ENCODE measurements at places on chromosomes 12 and 14.

DNA sequence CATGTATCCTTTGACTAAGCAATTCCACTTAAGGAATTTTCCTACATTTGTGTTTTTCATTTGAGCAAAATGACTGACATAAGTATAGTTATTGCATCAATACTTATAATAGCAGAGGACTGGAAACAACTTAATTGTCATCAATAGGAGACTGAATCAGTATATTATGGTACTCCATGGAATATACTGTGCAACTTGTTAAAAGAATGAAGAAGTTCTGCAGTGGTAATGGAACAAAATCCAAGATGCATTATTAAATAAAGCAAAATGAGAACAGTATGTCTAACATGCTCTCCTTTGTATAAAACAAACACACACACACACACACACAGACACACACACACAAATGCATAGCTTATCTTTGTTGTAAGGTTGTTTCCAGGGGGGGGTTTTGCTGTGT lies 303.1 kb downstream of the RAD51B start:
- no peak for DNase-seq

DNA sequence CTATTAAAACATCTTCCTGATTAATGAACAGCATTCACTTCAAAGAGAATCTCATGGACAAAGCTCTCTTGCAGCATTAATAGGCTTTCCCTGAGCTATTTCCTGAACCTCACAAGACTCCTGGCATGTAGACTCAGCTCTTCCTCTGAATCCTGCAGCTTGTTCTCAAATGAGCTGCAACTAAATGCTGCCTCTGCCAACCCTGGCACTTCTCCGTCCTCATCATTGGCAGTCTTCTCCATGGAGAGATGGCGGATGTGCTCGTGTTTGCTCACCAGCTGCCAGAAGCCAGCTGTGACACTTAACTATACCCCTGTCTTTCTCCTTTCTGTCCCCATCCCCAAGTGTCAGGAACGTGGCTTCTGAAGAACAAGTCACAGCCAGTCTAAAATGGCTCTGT lies 232.1 kb downstream of the FOXN3 start:
- no peak for DNase-seq

GRCh38 chr12:119699199-119699760 lies 31.3 kb downstream of the PRKAB1 start:
- DNase-seq: no peak

GRCh38 chr14:51818748-51819380 lies 41.5 kb upstream of the GNG2 start:
- DNase-seq: no peak

DNA sequence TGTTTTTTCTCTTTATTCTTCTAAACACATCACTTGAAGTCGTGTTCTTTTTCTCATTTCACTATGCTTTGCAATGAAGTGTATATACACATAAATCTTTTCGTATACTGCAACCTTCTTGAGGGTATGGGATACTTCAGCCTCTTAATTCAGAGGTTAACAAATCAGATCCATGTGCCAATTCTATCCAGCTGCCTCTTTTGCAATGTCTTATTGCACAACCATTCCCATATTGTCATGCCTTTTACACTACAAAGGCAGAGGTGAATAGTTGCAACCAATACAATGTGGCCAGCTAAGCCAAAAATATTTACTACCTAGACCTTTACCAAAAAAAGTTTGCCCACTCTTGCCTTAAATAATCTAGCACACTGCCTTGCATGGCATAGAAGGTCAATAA lies 224.5 kb upstream of the FOXG1 start:
- no peak for DNase-seq
